ENCODE measurements at places on chromosomes 5 and 9.

GRCh38 chr9:33048054-33048465 lies 23.0 kb downstream of the DNAJA1 start:
- DNase-seq: no peak

GRCh38 chr5:44446399-44446798 lies 57.2 kb upstream of the FGF10 start:
- no peak for DNase-seq

- no peak for DNase-seq
These were observed 9.5 kb downstream of the CAVIN4 start for GRCh38 chr9:100587375-100587774.

- no peak for DNase-seq
These were observed 45.8 kb downstream of the LRRTM2 start for GRCh38 chr5:138829341-138829740.

- DNase-seq: no peak
These were observed 411.7 kb upstream of the SLC24A2 start for GRCh38 chr9:20200581-20200980.

GRCh38 chr5:75534734-75535133 lies 23.0 kb downstream of the POLK start:
- DNase-seq: no peak

- DNase-seq: no peak
These were observed 85.2 kb downstream of the SLC44A1 start for GRCh38 chr9:105329719-105330062.

GRCh38 chr9:95939472-95939871 lies 64.0 kb downstream of the ERCC6L2 start:
- no peak for DNase-seq

DNA sequence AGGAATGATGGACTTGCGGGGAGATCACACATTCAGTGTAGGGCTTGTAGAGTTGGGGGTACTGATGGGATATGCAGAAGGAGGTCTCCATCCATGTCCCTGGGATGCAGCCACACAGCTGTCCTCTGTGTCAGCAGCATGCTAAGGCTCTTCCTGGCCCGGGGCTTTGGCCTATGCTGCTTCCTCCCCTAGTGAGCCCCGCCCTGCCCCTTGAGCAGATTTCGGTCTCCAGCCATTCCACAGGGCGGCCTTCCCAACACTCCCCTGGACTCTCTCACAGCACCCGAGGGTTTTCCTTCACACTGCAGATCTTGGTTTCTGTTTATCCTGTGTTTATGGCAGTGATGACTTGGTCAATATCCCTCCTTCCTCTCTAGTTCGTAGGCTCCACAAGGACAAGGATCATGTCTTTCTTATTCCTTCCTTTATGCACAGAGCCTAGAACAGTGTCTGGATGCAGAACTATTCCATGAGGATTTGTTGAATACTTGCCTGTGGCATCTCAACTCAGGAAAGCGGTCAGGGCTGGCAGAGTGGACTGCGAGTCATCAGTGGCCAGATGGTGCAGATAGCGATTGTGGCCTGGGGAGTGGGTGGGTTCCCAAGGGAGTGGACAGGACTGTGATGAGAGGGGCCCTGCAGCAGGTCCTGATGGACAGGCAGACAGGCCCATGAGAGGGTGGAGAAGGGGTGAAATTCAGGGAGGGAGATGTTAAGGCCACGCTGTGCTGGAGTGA lies 114.2 kb downstream of the RGS3 start:
- DNase-seq: no peak

DNA sequence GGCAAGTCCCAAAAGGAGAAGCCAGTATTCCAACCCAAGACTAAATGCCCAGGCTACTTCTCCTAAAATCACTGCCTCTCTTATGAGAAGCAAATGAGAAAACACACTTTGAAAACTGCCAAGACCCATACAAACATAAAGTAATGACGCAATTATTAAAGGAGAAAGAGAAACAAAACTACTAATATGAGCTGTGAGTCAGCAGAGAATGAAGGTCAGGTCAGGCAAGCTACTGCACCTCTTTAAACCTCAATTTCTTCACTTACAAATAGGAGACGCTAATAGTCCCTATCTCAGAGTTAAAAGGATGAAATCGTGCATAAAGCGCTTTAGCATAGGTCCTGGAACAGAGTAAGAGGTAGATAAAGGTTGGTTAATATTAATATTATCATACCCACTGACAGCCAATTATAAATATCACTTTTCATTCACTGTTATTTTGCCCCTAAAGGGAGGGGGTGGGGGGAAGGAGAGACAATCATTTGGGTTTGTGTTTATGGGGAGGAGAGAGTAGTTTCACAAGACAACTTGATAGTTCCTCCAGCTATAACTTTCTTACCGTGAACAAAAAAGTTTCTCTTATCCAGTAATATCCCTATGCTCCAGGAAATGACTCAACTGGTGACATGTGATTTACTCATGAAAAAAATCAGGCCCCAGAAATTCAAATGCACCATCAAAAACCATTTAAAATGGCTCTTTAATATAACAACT lies 3.6 kb downstream of the PSMB7 start:
- no peak for DNase-seq

DNA sequence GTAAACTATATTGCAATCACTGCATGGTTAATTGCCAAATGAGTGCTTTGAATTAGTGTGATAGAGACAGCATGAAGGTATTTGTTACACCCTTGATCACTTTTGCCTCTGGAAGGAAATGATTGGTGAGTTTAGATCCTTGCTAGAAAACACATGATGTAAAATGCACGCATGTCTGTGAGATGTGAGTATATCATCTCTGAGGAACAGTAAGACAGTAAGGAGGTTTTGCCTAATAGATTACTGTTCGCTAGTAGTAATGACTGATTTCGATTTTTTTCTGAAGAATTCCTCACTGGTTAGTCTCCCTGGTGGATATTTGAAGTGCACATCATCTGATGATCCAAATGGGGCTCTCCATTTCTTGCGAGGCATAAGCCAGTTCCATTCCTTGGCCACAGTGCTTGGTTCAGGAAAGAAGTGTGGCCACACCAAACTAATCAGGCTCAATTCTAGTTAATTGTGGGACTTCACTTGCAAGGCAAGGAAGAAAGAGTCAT lies 156.4 kb upstream of the ADRA1B start:
- DNase-seq: no peak

GRCh38 chr5:141039517-141039916 lies 11.7 kb upstream of the PCDHB1 start:
- DNase-seq: peak; percentile 35

DNA sequence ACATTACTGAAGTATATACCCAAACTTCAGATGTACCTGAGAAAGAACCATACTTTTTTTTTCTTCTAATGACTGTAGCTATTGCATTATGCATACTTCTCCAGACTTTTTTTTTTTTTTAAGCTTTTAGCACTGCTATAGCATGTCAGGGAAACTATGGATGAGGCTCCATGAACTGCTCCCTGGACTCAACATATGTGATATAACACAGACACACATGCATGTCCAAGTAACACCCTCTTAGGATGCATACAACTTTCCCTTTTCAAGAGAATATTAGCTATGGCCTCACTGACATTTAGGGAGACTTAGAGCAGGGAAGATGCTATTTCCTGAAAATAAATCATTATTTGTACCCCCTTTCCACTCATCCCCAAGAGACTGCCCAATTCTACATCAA lies 499 bp upstream of the ASPN start:
- DNase-seq: no peak

- DNase-seq: no peak
These were observed 72.7 kb upstream of the RANBP3L start for GRCh38 chr5:36374266-36374862.

DNA sequence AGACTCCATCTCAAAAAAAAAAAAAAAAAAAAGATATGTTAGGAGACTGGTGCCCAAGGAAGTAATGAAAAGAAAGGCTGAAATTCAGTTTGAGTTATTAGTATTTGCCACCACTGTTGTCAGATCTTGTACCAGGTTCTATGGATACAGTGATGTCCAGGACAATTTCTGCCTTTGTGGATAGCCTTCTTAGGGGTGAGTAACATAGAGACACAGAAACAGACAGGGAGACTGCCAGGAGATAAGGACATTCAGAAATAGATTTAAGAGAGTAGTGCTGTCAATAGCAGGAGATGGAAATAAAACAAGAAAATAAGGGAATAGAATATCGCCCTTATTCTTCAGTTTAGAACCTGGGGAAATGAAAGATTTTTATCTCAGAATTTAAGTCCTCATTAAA lies 6.3 kb upstream of the SPINK14 start:
- no peak for DNase-seq

DNA sequence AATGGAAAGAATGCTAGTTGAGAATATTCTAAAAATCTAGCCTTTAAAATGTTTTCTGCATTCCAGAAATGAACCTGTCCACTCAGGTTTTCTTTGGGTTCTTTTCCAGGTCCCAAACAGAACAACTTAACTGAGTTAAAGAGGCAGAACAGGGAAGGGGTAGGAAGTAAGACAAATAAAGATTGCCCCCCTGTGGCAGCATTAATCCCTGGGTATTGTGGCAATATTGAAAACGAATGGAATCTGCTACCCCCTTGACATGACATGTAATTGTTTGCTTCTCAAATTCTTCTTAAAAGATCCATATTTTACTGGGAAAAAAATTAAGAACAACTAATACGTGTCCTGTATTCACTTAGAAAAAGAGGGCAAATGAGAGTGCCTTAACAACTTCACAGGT lies 9.3 kb upstream of the RBM22 start:
- no peak for DNase-seq

GRCh38 chr5:65070026-65070425 lies 301.3 kb downstream of the CWC27 start:
- DNase-seq: no peak

DNA sequence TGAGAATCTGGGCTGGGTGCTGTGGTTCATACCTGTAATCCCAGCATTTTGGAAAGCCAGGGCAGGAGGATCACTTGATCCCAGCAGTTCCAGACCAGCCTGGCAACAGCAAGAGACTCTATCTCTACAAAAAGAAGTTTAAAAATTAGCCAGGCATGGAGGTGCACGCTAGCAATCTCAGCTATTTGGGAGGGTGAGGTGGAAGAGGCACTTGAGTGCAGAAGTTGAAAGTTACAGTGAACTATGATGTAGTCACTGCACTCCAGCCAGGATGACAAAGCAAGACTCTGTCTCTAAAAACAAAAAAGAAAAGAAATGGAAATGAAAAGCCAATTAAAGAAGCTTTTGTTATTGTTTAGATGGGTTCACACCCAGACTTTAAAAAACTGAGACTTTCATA lies 131.6 kb upstream of the RASA1 start:
- DNase-seq: no peak

DNA sequence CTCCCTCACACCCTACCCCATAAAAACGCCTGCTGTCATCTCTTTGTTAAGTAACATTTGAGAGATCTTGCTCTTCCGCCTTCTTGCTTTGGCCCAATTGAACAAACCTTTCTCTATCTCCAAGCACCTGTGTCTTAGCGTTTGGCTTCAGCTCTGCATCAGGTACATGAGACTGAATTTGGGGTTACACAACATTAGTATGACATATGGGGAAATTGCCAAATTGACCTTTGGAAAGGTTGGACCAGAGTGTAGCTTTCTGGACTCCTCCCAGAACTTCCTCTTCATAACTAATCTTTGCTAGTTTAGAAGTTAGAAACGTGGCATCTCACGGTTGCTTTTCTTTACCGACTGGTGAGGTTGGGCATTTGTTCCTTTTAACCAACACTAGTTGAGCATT lies 3.5 kb upstream of the EXOSC3 start:
- no peak for DNase-seq

- DNase-seq: no peak
These were observed 70.2 kb upstream of the PLEKHG4B start for GRCh38 chr5:21654-22233.

GRCh38 chr9:14889451-14889850 lies 20.8 kb downstream of the FREM1 start:
- no peak for DNase-seq

DNA sequence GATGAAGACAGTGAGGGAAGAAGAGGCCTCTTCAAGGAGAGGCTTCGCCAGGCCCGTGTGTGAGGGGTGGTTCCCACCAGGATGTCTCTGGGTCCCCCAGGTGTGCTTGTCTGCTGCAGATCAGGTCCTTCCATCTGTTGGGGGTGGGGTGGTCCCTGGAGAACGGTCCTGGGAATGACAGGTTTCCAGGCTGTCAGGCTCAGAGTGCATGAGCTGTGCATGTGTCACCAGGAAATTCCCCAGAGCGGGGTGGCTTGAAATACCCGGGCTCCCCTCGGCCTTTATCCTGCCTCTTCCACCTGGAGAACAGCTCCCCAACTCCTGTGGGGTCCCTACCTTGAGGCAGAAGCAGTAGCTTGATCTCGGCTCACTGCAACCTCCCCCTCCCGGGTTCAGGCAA lies 118.8 kb downstream of the GAPVD1 start:
- no peak for DNase-seq

DNA sequence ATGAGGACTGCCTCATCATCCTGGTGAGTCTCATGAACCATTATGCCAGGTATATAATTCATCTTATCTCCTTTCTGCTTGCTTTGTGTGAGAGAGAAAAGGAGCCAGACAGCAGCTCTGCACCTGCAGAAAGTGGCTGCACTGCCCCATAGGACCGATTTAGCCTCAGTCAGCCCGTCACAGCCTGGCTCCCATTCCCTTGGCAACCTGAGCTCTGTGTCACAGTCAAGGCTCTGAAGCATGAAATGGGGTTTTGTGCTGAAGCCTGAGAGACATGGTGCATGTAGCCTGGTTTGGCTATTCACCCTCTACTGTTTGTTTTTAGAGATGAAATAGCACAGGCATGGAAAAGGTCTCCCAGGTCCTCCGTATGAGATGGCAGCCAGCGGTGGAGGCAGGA lies 198.3 kb downstream of the KCTD16 start:
- peak; percentile 68 for DNase-seq

DNA sequence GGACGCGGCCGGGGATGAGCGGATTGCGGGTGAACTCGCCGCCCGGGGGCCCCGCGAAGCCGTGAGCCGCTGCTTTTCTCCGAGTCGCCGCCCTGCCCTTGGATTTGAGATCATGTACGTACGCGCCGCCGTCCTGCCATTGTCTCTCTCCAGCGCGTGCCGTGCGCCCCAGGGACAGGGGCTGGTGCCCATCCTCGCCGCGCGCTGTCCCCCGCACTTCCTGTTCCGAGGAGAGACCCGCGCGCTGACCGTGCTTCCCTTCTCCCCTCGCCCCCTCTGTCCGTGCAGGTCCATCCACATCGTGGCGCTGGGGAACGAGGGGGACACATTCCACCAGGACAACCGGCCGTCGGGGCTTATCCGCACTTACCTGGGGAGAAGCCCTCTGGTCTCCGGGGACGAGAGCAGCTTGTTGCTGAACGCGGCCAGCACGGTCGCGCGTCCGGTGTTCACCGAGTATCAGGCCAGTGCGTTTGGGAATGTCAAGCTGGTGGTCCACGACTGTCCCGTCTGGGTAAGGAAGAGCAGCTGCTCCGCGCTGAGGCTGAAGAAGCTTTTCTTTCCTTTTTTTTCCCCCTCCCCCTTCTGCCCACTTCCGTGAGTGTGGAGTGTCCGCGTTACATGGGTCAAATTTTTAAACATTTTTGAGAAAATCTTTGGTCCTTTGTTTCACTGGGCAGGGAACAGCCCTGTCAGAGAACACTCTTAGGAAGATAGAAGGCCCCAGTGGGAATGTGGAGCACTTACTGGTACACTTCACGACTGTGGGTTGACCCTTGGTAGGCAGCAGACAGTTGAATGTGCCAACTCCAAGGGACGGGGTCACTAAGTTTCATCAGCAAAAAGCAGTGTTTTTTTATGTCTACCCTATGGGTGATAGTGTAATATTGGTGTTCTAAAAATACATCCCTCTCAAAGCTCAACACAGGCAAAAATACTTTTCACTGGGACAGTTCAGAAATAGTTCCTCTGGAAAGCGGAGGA lies 727 bp downstream of the RHOBTB3 start:
- no peak for DNase-seq

Measured in NCI-H187 treated with DMSO at 0.1 percent for 48 hours (cell line).